Naive thymus-derived CD4-positive, alpha-beta T cell (primary cell): ENCODE measurements at places on chromosomes 1 and 21. TPM values are rescaled to one million over a fixed set of nuclear protein-coding genes. Genes with fewer than 3 reads are reported as not detected.

The CELA3A gene
- not detected for polyA plus RNA-seq

The CFAP57 gene
- polyA plus RNA-seq: not detected

The LCE1E gene
- polyA plus RNA-seq: not detected

The ST6GALNAC3 gene
- 0.17 TPM for polyA plus RNA-seq

The B3GALT5 gene
- not detected for polyA plus RNA-seq

The IL10 gene
- polyA plus RNA-seq: not detected

The MYCL gene
- polyA plus RNA-seq: 0.05 TPM

The GNAT2 gene
- polyA plus RNA-seq: not detected

The LCE6A gene
- not detected for polyA plus RNA-seq

The OR2W3 gene
- not detected for polyA plus RNA-seq

The SH3GLB1 gene
- 22.9 TPM for polyA plus RNA-seq

The DIRAS3 gene
- not detected for polyA plus RNA-seq

The CENPS gene
- 8.7 TPM for polyA plus RNA-seq

- no peaks in the 10 kb centered on the region for H3K36me3 ChIP-seq
- no peak overlapping the region for H3K4me3 ChIP-seq
- no peak overlapping the region for H3K27ac ChIP-seq
- no peaks in the 10 kb centered on the region for H3K4me1 ChIP-seq
Measured at GRCh38 chr1:55181666-55182065, 33.5 kb downstream of the USP24 start.

- H3K36me3 ChIP-seq: no peaks in the 10 kb centered on the region
- H3K4me1 ChIP-seq: no peaks in the 10 kb centered on the region
- no peak for DNase-seq
- no peak overlapping the region for H3K27ac ChIP-seq
- H3K27me3 ChIP-seq: no peaks in the 10 kb centered on the region
- no peak overlapping the region for H3K4me3 ChIP-seq
Measured at GRCh38 chr1:45038661-45039364, 26.8 kb downstream of the UROD start.

GRCh38 chr21:37579356-37579755 is 212.8 kb downstream of the DYRK1A start:
- no peaks in the 10 kb centered on the region for H3K4me1 ChIP-seq
- H3K27ac ChIP-seq: no peak overlapping the region
- no peak overlapping the region for H3K4me3 ChIP-seq
- no peaks in the 10 kb centered on the region for H3K36me3 ChIP-seq

GRCh38 chr1:36411674-36412648 is 14.3 kb upstream of the LSM10 start:
- peak; percentile 54 for DNase-seq
- H3K4me1 ChIP-seq: peaks cover 4% of the 10 kb centered on the region
- no peak overlapping the region for H3K27ac ChIP-seq
- no peaks in the 10 kb centered on the region for H3K36me3 ChIP-seq
- H3K27me3 ChIP-seq: no peaks in the 10 kb centered on the region
- H3K4me3 ChIP-seq: no peak overlapping the region

- no peak overlapping the region for H3K27ac ChIP-seq
- no peaks in the 10 kb centered on the region for H3K4me1 ChIP-seq
- H3K27me3 ChIP-seq: no peaks in the 10 kb centered on the region
- H3K36me3 ChIP-seq: no peaks in the 10 kb centered on the region
- no peak for DNase-seq
- no peak overlapping the region for H3K4me3 ChIP-seq
Measured at GRCh38 chr1:201731142-201731541, 97.8 kb upstream of the IPO9 start.

DNA sequence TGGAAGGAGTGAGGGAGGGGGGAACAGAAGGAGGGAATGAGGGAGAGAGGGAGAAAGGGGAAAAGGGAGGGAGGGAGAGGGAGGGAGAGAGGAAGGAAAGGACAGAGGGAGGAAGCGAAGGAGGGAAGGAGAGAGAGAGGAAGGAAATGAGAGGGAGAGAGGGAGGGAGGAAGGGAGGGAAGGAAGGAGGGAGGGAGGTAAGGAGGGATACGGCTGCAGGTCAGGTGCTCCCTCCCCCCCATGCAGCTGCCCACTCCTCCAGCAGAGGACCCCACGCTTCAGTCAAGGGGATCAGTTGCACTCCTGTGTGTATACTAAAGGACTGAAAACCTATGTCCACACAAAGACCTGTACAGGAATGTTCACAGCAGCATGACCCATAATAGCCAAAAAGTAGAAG is 54.8 kb downstream of the CLSTN1 start:
- peaks cover 4% of the 10 kb centered on the region for H3K36me3 ChIP-seq
- H3K4me1 ChIP-seq: no peaks in the 10 kb centered on the region
- no peaks in the 10 kb centered on the region for H3K27me3 ChIP-seq
- H3K27ac ChIP-seq: no peak overlapping the region
- DNase-seq: no peak

DNA sequence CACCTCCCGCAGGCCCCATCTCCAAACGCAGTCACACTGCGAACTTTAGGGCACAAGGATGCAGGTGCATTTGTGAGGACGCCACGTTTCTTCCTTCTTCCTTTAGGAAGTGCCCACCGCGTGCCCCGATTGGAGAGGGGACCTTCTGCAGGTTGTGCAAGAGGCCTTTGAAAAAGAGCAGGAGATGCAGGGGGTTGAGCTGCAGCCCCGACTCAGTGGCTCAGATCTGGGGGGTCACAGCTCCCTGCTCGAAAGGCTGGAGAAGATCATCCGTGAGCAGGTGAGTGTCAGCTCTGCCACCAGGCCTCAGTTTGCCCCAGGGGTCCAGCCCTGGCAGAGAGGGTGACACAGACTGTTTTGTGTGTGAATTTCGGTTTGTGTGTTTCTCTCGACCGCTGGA is 31.2 kb upstream of the DIP2A start:
- peaks cover 52% of the 10 kb centered on the region for H3K36me3 ChIP-seq
- no peak overlapping the region for H3K4me3 ChIP-seq
- H3K4me1 ChIP-seq: peaks cover 34% of the 10 kb centered on the region
- H3K27ac ChIP-seq: peak overlapping the region; percentile 12
- DNase-seq: no peak

- DNase-seq: no peak
- peaks cover 37% of the 10 kb centered on the region for H3K36me3 ChIP-seq
- H3K27me3 ChIP-seq: no peaks in the 10 kb centered on the region
- peak overlapping the region; percentile 74 for H3K27ac ChIP-seq
- H3K4me1 ChIP-seq: peaks cover 71% of the 10 kb centered on the region
Measured at GRCh38 chr1:154157520-154158306, 2.8 kb upstream of the NUP210L start.

DNA sequence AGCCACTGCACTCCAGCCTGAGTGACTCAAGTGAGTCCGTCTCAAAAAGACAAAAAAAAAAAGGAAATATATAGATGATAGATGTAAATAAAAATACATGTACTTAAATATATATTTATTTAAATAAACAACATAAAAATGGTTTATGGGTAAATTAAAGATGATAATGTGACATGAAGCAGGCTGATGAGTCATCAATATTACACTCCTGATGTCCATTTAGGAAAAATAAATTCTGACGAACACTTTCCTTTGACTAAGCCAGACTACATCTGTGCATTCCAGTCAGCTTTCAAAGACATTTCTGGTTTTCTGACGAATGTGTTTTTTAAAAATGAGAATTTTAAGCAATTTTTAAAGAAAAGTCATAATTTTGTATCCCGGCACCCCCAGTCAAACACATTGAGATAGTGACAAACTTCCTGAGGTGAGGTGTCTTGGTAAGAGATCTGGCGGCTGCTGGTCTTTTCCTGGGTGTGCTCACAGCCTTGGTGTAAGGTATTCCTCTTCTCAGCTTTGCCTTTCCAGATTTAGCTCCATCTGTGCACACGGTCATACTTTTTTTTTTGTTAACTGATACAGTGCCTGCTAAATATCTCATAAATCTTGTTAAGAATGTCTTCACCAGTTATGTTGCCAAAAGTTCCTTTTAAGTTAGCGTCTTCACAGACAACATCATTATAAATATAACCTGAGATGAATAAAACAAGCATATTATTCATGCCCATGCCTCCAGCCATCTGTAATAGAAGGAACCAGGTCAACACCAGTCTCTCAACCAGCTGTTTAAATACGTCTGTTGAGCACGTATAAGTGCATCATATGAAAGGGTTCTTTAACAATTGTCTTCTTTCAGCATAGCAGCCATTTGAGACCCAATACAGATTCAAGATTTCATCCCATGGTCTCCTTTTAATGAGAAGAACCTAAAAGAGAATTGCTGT is 214.5 kb upstream of the PLD5 start:
- DNase-seq: no peak
- H3K27ac ChIP-seq: no peak overlapping the region
- no peaks in the 10 kb centered on the region for H3K36me3 ChIP-seq
- H3K4me3 ChIP-seq: no peak overlapping the region

DNA sequence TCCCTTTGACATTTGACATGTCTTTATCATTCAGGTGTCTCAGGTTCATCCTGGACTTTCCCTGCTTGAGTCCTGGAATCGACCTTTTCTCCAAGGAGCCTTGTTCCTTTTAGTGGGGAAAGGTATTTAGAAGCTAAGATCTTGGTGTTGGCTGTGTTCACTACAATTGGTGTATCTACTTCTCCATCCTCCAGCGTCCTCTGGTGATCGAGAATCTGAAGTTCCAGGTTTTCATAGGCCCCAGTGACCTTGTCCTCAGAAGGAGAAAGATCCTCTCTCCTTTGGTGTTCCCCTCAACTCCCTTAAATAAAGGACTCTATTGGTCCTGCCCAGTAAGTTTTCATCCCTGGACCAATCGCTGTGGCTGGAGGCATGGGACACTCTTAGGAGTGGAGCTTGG is 22.1 kb downstream of the MROH7 start:
- no peak overlapping the region for H3K27ac ChIP-seq
- no peak overlapping the region for H3K4me3 ChIP-seq
- no peaks in the 10 kb centered on the region for H3K27me3 ChIP-seq
- no peaks in the 10 kb centered on the region for H3K36me3 ChIP-seq

GRCh38 chr1:232626452-232626851 is 3.5 kb downstream of the SIPA1L2 start:
- no peak overlapping the region for H3K27ac ChIP-seq
- H3K36me3 ChIP-seq: no peaks in the 10 kb centered on the region
- peaks cover 4% of the 10 kb centered on the region for H3K4me1 ChIP-seq
- H3K27me3 ChIP-seq: no peaks in the 10 kb centered on the region
- DNase-seq: no peak

- no peak overlapping the region for H3K27ac ChIP-seq
- no peaks in the 10 kb centered on the region for H3K36me3 ChIP-seq
- no peak for DNase-seq
- H3K27me3 ChIP-seq: no peaks in the 10 kb centered on the region
Measured at GRCh38 chr1:199936441-199936840, 91.1 kb upstream of the NR5A2 start.

DNA sequence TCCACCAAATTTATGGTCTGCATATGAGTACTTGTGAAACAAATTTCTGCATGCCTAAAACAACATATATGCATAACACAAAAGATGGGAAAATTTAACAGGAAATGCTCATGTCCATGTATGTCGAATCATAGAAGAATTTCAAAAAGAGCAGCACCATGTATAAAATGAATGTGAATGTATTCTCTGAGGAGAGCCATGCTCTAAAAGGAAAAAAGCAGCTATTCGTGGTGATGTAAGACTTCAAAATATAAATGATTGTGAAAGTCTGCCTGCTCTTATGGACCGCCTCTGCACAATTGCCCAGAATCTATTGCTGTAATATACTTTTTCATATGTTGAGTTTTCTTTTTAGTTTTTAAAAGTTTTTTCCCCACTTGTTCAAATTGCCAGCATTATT is 66.8 kb downstream of the EPB41 start:
- DNase-seq: no peak
- H3K36me3 ChIP-seq: no peaks in the 10 kb centered on the region
- H3K27me3 ChIP-seq: no peaks in the 10 kb centered on the region

GRCh38 chr1:210143465-210144062 is 89.0 kb upstream of the SERTAD4 start:
- no peak for DNase-seq
- H3K4me3 ChIP-seq: no peak overlapping the region
- H3K27ac ChIP-seq: no peak overlapping the region
- H3K4me1 ChIP-seq: no peaks in the 10 kb centered on the region

DNA sequence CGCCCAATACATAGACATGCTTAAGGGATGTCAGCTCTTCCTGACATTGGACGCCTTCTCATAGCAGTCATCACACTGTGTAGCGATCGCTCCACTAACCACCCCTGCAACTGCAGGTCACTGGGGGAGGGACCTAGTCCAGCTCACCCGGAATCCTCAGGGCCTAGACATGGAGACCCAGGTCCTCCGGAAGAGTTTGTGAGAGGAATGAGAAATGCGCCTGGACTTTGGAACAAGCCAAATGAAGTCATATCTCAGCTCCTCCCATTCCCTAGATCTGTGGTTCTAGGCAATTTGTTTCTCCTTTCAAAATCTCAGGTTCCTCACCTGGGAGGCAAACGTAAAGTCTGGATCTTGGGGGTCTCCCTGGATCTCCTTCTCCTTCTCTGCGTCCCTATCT is 253.3 kb downstream of the KAZN start:
- no peak for DNase-seq
- H3K4me1 ChIP-seq: no peaks in the 10 kb centered on the region
- H3K36me3 ChIP-seq: no peaks in the 10 kb centered on the region
- H3K27ac ChIP-seq: no peak overlapping the region
- H3K4me3 ChIP-seq: no peak overlapping the region

DNA sequence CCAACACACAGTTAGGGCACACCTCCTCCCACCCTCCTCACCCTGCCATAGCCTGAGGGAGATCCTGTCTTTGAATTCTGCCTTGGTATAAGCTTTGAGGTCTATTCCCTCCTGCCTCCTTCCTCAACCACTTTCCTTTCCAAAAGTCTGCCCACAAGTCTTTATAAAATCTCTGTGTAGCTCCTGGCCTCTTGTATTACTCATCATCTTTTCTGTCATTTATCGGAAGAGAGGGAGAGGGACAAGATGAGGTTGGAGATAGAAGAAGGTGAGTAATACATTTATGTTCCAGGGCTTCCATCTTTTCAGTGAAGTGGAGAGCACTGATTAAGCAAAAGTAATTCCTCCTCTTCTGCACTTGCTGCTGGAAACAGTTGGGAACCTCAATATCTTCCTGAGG is 30.5 kb upstream of the EFCAB14 start:
- H3K36me3 ChIP-seq: no peaks in the 10 kb centered on the region
- H3K4me1 ChIP-seq: no peaks in the 10 kb centered on the region
- H3K4me3 ChIP-seq: no peak overlapping the region
- peaks cover 5% of the 10 kb centered on the region for H3K27me3 ChIP-seq
- DNase-seq: no peak

- no peak overlapping the region for H3K4me3 ChIP-seq
- no peaks in the 10 kb centered on the region for H3K4me1 ChIP-seq
- H3K36me3 ChIP-seq: no peaks in the 10 kb centered on the region
Measured at GRCh38 chr1:237911911-237912310, 21.2 kb upstream of the ZP4 start.

DNA sequence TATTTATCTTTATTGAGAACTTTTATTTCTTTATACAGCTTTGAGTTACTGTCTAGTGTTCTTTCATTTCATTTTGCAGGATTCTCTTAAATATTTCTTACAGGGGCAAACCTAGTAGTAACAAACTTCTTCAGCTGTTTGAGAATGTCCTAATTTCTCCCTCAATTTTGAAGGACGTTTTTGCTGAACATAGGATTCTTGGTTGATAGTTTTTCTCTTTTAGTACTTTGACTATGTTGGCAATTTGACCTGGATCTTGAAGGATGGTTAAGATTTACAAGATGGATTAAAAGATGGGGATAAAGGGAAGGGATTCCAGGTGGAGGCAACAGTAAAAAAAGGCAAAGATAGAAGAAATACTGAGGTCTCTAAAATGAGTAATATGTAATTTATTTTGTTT is 38.9 kb downstream of the XPR1 start:
- no peaks in the 10 kb centered on the region for H3K36me3 ChIP-seq
- no peak for DNase-seq
- H3K27me3 ChIP-seq: no peaks in the 10 kb centered on the region
- no peaks in the 10 kb centered on the region for H3K4me1 ChIP-seq
- H3K27ac ChIP-seq: no peak overlapping the region
